ENCODE measurements at places on chromosomes 13 and 19.

GRCh38 chr13:44465318-44465717 lies 91.7 kb downstream of the SERP2 start:
- DNase-seq, result no peak

GRCh38 chr13:85405316-85405897 lies 393.8 kb downstream of the SLITRK6 start:
- no peak for DNase-seq

- no peak for DNase-seq
Observed at GRCh38 chr13:22024381-22024994, 353.6 kb downstream of the FGF9 start.

DNA sequence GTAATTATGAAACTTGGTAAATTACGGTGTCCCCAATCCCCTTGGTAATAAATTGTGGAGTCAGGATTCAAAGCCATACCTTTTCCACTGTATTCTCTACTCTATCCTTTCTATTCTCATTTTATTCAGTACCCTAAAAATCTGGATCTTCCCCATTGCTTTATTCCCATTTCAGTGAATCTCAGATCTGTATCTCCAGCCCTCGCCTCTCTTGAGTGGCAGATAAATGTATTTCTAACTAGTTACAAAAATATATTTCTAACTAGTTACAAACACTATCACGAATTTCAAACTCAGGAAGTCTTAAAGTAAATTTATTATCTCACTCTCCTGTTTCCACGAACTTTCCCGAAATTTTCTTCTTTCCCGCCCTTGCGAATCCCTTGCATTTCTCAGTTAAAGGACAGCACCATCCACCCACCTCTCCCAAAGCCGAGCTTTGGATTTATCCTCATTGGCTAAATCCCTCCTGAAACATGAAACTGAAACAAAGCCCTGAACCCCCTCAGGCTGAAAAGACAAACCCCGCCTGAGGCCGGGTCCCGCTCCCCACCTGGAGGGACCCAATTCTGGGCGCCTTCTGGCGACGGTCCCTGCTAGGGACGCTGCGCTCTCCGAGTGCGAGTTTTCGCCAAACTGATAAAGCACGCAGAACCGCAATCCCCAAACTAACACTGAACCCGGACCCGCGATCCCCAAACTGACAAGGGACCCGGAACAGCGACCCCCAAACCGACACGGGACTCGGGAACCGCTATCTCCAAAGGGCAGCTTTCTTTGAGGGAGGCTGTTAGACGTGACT lies 164.3 kb upstream of the PABPC3 start:
- no peak for DNase-seq
